Activated CD8-positive, alpha-beta T cell treated with anti-CD3 and anti-CD28 coated beads for 36 hours (primary cell): ENCODE measurements at places on chromosomes 16 and 17. TPM values are rescaled to one million over a fixed set of nuclear protein-coding genes. Genes with fewer than 3 reads are reported as not detected.
A peak's percentile ranks its signal among the peaks of the same experiment; 100 is the strongest.

GRCh38 chr17:9977180-9977575 lies 72.1 kb upstream of the RCVRN start:
- no peak for DNase-seq

The TOB1 gene
- 40.5 TPM for total RNA-seq

DNA sequence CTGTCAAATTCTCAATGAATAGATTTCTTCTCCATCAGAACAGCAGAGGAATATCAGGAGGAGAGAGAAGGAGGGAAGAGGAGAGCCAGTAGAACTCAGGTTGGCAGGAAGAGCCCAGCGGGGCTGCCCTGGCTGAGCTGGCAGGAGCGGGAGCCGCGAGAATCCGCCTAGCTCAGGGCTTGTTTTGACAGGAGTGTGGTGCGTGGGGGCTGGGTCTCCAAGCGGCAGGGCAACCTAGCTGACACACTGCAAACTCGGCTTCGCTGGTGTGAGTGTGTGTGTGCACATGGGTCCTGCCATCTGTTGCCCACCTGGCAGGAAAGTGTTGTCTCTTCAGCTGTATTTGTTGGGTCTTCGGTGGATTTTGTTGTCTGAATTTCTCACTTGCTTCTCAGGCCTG lies 27.9 kb upstream of the BCAR1 start:
- DNase-seq, result no peak

DNA sequence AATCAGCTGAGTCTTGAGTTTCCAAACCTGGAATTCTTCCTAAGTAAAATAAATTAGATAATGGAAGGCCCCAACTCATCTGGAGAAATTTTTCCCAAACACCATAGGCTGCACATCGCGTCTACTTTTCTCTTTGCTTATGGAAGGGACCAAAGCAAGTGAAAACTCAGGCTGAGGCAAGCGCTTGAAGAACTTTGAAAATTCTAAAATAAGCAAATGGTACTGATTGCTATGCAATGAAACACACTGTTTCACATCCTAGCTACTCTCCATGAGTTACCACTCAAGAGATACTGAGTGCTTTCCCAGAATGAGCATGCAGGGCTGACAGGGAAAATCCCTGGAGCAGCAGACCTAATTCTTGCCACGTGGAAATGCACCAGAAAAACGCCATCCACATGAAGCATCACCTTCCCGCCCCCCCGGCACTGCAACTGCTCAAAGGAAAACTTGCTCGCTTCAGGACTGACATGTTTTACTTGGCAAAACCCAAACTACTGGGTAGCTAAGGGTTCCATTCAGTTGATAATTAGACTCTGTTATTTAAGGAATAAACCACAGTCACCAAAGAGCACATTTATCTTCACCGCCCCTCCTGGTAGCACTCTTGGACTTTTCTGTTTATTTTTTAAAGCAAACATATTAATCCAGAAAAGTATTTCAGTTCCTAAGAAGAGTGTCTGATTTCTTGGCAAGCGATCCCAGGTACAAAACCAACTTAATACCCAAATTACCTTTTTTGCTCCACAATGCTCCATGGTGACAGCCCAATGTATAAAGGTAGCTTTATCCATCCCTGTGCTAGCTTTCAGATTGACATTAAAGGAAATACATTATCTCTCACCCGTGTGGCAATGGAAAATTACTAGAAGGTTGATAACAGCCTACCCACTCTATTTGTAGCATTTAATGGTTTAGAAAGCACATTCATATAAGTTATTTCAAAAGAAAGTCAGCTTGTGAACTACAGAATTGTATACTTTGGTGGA lies 62.5 kb downstream of the WDR59 start:
- no peak for DNase-seq

The ZFP3 gene
- 1.5 TPM for total RNA-seq

DNA sequence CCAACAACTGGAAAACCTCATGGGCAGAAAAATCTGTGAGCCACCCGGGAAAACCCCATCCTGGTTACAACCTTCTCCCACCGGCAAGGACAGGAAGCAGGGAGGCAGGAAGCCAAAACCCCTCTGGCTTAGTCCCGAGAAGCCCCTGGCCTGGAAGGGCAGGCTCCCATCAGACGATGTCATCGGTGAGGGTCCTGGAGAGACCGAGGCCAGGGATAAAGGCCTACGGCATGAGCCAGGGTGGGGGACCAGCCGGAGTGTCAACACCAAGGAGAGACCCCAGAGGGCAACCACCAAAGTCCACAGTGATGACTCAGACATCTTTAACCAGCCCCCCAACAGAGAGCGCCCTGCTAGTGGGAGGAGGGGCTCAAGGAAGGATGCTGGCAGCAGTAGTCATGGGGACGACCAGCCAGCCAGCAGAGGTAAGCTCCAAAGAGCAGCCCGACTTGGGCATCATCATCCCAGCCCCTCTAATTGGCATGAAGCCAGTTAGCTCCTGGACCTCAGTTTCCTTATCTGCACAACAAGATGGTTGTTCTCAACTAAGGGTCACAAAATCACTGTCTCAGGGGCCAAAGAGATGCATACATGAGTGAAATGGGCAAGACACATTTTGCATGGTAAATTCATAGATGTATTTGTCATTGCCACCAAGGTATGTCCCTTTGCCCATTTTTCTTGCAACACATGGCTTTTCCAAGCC lies 190.7 kb downstream of the KATNIP start:
- no peak for DNase-seq

DNA sequence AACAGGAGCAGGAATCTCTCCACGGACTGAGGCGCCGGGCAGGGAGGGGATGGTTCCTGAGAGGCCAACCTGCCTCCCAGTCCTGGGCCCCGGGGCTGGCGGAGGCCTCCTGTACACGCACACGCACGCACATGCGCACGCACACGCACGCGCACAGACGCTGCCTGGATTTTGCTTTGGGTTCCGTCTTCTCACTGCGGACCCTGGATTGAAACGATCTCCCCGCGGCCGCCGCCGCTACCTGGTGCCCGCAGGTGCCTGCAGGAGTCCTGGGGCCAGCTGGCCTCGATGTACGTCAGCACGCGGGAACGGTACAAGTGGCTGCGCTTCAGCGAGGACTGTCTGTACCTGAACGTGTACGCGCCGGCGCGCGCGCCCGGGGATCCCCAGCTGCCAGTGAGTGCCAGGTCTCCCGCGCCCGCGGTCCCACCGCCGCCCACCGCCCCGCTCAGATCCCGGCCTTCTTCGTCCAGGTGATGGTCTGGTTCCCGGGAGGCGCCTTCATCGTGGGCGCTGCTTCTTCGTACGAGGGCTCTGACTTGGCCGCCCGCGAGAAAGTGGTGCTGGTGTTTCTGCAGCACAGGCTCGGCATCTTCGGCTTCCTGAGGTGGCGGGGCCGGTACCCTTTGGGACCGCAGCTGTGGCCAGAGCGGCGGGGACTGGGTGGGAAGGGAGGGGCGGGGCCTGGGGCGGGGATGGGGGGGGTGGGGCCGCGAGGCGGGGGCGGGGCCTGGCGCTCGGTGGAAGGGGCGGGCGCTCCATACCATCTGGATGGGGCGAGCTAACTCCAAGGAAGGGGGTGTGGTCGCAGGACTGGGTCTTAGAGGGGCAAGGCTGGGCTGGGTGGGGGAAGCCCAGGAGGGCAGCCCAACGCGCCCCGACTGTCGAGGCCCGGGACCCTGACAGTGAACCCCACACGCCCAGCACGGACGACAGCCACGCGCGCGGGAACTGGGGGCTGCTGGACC lies 12.3 kb downstream of the CES4A start:
- peak; percentile 74 for DNase-seq

DNA sequence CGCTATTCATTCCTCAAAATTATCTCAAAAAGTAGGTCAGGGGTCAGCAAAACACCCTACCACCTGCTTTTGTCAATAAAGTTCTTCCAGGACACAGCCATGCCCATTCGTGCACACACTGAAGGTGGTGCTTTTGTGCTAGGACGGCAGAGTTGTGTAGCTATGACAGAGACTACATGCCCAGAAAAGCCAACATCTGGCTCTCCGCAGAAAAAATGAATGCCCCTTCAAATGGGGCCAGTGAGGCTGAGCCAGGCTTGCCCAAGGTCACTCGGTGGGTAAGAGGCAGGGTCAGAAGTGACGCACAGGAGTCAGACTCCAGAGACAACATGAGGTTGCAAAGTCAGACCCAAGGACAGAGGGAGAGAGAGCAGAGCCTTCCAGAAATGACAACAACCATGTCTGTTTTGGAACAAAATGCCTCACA lies 200.1 kb downstream of the XYLT1 start:
- DNase-seq, result no peak

The SLC12A3 gene
- total RNA-seq, result not detected

DNA sequence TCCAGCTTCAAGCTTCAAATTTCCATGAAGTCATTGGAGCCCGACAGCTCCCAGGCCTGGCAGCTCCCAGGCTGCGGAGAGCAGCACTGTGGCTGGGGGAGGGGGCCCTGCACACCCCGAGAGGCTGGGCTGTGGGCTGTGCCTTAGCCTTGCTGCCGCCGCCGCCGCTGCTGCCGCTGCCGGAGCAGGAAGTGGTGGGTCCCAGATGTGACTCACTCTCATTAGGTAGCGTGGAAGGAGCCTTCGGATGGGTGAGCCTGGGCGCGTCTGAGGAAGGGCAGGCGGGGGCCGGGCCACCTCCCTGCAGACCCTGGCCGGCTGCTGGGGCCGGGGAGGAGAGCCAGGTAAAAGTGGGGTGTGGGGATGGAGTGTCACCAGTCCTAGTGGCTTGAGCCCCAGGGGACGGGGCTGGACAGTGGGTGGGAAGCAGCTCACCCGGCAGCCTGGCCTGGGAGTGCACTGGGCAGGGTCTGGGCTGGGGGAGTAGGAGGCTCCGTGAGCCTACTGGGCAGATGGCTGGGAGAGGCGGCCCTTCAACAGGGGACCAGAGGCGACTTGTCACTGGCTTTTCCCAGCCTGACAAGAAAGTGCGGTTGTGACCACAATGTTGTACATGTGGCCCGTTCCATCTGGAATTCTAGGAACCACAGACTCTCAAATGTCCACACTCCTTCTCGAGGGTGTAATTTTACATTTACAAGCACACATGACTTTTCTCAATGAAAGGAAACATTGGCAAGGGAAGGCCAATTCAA lies at the start of gene ADCY7:
ADCY7 (plus strand) TSS at position 215 of the 755 bp plus-strand sequence. CDS start 21,629 bp downstream, outside the sequence.
- peak; percentile 91 for DNase-seq

DNA sequence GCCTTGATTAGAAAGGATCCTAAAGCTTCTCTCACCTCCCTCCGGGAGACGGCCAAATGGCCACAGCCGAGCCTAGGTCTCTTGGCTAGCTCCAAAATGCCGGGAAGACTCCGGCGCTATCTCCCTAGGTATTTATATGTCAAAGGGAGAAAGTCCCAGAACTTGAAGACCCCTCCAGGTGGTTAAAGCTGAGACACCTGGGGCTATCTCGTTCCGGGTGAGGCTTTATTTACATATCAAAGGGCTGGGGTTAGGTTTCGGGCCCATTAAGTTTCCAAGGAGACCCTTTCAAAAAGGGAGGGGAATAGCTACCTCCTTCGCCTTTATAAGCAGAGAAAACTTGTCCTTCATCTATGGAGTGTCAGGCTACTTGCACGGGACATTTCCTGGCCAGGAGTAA lies 70.9 kb upstream of the KIFC3 start:
- DNase-seq, result no peak

The TPSG1 gene
- not detected for total RNA-seq

DNA sequence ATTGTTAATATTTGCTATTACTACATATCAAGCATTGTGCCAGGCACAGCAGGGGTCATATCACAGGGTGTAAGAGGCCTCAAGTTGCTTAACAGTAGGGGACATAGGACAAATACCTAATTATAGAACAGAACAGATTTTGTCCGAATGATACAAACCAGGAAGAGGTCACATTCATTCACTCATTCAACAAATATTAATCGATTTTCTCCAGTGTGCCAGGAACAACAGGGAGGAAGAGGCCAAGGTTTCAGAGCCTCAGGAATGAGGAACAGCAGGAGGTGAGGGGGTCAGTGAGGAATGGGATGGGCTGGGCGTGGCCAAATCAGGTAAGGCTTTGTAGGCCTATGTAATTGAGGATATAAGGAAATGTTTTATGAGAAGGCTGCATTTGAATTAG lies 11.2 kb upstream of the CHST4 start:
- DNase-seq, result no peak

The KCNH4 gene
- 0.38 TPM for total RNA-seq

GRCh38 chr17:74117087-74117698 lies 86.3 kb upstream of the RPL38 start:
- DNase-seq, result no peak

The CCL23 gene
- total RNA-seq, result not detected

DNA sequence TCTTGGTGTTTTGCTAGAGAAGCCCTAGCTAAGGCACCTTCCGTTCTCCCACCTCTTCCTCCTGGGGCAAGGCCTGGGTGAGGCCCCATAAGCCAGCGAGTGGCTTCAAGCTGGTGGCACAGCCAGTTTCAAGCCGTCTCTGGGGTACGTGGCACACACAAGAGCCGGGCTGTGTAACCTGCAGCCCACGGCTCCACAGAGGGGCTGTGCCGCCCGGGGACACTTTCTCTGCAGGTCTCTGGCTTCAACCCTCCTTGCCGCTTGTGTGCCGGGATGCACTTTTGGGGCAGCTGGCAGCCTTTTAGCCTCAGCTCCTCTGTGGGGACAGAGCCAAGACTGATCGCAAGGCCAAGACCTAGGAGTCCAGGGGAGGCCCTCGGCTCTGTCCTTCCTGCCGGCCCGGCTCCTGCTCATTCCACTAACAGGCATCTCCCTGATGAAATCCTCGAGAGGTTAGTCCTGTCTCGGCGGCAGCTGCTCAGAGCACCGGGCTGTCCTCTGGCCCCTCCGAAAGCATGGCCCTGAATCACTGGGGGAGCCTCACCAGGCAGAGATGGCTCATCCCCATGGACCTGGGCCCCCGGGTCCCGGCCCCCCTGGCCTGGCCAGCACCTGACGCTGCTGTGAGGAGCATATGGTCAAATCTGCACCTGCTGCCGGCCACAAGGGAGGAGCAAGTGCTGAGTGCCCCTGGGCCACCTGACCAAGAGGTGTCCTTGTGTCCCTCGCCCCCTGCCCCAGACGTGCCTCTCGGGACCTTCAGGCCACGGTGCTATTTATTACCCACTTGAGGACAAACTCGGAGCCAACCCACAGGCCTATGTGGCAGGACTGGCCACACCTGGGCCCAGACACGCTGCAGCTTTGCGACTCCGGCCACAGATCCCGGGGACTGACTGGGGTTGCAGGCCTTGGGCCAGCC lies 98.5 kb downstream of the METRNL start:
- DNase-seq, result no peak

GRCh38 chr16:68646953-68647659 lies 2.0 kb downstream of the CDH3 start:
- peak; percentile 44 for DNase-seq

DNA sequence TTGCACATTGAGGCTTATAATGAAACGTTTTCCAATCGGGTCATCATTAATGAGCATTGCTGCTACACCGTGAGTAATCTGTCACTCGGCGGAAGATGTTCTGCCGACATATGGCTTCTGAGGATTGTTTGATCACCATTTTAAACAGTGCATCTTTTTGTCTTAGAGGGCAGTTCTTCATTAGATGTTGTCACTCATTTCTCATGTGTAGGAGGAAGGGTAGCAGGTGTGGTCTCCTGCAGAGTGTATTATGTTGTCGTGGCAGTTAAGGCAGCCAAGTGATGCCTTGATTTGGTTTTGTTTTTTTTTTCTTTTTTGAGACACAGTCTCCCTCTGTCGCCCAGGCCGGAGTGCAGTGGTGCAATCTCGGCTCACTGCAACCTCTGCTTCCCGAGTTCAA lies 50.5 kb downstream of the SEC14L1 start:
- DNase-seq, result no peak

- DNase-seq, result no peak
Observed at GRCh38 chr16:88117476-88117868, 166.2 kb downstream of the BANP start.

The PPP1R1B gene
- total RNA-seq, result not detected

- no peak for DNase-seq
Observed at GRCh38 chr16:11084876-11085485, 140.6 kb downstream of the CLEC16A start.
